ENCODE measurements at places on chromosomes 7 and 10. TPM values are rescaled to one million over a fixed set of nuclear protein-coding genes. Genes with fewer than 3 reads are reported as not detected.

RASA4B gene
- total RNA-seq, result 11.4 TPM

MKX gene
- 1.6 TPM for total RNA-seq

NEURL1 gene
- total RNA-seq, result 25.7 TPM

VGF gene
- 7.7 TPM for total RNA-seq

PPP1R9A gene
- 93.3 TPM for total RNA-seq

LRRC17 gene
- 15.5 TPM for total RNA-seq

NME8 gene
- not detected for total RNA-seq

C10orf67 gene
- total RNA-seq, result 0.41 TPM

LRRTM3 gene
- 14.7 TPM for total RNA-seq

CDH23 gene
- 3.3 TPM for total RNA-seq

AS3MT gene
- total RNA-seq, result 13.5 TPM

ZNF488 gene
- 0.41 TPM for total RNA-seq

ITGA8 gene
- total RNA-seq, result 3.7 TPM

SNX10 gene
- total RNA-seq, result 37.1 TPM

COBL gene
- 2.4 TPM for total RNA-seq

C10orf95 gene
- 0.82 TPM for total RNA-seq

SYT15 gene
- 0.82 TPM for total RNA-seq

AFAP1L2 gene
- 6.1 TPM for total RNA-seq

C7orf57 gene
- under 0.01 TPM for total RNA-seq

PCLO gene
- total RNA-seq, result 41.2 TPM

ITPRID1 gene
- total RNA-seq, result 1.2 TPM

MBL2 gene
- not detected for total RNA-seq

TMEM176A gene
- total RNA-seq, result 1.2 TPM

Data from frontal cortex (tissue), 4 donors.